NCI-H748 treated with DMSO at 0.1 percent for 48 hours (cell line): ENCODE measurements at places on chromosomes 6 and 20.

DNA sequence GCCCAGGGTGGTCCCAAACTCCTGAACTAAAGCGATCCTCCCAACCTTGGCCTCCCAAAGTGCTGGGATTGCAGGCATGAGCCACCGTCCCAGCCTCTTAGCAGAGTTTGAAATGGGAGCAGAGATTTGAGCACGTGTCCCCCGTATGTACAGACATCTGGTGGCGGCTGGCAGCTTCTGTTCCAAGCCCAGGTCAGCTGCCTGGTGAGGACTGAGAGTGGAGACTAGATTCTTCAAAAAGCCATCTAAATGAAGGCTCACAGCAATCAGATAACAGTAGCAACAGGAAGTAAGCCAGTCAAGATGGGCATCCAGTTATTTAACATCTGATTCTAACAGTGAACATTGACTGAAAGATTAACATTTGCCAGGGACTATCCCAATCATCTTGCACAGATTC is 128.1 kb upstream of the AKAP12 start:
- no peak for DNase-seq

DNA sequence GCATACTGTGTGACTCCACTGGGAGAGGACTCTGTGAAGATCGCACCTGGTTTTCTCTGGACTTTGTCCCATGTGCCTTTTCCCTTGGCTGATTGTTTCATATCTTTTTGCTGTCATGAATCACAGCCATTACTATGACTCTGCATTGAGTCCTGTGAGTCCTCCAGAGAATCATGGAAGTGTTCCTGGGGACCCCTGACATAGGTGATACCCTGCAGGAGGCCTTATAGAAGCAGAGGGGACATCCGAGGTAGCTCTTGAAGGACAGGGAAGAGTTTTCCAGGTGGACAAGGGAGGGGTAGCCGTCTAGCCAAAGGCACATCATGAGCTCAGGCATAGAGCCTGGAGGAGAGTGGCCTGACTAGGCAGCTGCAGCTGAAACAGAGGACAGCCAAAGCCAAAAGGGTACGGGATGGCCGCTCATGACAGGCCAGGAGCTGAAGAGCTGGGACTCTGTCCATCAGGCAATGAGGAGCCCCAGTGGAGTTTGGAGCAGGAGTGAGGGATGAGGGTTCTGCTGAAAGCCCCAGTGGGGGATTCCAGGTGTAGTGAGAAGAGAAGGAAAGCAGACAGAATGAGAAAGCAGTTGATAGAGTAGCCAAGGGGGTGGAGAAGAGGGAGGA is 86.6 kb upstream of the TOX2 start:
- no peak for DNase-seq

- DNase-seq: no peak
Observed at GRCh38 chr6:15511248-15512125, 151.3 kb downstream of the DTNBP1 start.

DNA sequence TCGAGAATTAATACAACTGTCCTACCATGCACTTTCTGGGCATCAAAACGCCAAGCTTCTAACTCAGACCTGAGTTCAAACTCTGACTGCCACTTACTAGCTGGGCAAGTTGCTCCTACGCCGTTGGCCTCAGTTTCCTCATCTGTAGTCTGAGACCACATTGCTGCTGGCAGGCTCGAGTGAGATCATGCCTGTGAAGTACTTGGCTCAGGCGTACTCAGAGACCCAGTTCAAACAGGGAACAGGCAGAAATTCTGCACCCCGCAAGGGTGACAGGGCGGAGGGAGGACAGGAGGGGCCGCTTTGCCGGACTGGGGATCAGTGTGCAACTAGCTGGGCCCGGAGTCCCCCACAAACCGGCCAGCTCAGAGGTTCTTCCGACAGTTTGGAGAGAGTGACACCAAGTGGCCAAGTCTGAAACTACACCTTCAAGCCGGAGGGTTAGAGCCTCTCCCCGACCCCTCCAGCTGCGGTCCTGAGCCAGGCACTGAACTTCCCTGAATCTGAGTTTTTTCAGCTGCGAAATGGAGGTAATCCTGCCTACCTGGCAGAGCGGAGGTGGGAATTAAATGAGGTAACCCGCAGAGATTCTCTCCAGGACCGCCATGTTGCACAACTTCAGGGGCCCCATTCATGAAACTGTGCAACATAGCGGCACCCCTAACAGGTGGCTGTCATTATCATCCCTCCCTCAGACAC is 46.0 kb upstream of the PTPN1 start:
- DNase-seq: no peak

GRCh38 chr20:675033-675452 is 559 bp downstream of the SCRT2 start:
- no peak for DNase-seq

GRCh38 chr6:7219310-7219709 is 93.7 kb downstream of the SSR1 start:
- DNase-seq: no peak

- DNase-seq: no peak
Observed at GRCh38 chr20:38241201-38241600, 19.3 kb downstream of the KIAA1755 start.

- no peak for DNase-seq
Observed at GRCh38 chr6:148999501-148999900, 252.7 kb downstream of the UST start.

DNA sequence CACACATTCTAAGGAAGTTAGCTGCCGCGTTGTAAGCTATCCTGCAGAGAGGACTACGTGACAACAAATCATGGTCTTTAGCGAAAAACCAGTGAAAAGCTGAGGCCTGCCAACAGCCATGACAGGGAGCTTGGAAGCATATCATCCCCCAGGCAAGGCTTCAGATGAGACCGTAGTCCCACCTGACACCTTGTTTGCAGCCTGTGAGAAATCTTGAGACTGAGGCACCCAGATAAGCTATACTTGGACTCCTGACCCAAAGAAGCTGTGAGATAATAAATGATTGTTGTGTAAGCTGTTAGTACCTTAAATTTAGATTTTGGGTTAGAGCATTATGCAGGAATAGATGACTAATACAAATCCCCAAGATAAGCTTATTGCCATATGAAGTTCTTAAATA is 45.4 kb upstream of the SENP6 start:
- DNase-seq: no peak

DNA sequence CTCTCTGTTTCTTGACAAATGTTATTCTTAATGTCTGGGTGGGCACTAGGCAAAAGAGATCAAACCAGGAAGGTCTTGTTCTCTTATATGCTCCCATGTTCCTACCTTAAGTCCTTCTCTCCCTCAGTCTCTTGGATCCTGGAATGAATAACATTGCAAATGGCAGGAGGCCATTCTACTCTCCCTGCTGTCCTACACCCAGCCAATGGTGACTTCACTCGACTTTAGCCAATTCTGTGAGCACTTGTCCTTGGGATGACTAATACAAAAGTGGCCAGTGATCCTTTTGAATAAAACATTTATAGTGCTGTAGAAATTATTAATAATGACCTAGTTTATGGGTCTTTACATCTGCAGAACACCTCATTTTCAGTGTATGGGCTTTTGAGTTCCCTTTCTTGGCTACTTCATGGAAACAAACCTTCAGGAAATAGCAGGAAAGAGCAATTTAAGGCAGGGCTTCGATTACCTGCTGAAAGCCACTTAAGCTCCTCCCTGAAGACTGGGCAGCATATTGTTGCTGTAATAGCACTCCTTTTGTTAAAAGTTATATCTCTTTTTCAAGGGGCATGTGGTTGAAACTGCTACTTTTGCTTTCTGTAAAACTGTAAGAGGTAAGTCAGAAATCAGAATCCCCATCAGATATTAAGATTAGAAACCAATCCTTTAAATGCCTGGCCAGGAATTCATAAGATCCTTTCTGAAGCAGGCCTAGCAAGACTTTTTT is 10.5 kb downstream of the OTOR start:
- DNase-seq: no peak

DNA sequence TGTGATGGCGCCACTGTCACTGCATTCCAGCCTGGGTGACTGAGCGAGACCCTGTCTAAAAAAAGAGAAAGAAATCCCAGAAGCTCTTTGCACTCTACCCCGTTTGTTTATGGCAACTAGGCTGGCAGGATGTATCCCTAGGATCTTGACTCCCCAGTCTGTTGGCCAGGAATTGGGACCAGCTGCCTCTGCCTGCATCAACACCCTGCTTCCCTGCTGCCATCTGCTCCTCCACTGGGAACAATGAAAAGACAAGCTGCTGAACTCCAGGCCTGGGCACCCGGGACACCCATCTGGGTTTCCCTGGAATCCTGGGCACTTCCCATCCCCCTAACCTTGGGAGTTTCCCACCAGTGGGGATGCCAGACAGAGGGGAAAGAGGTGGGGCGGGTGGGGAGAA is 64.9 kb downstream of the CPNE5 start:
- no peak for DNase-seq

GRCh38 chr6:168052291-168052891 is 26.6 kb downstream of the FRMD1 start:
- no peak for DNase-seq

- DNase-seq: no peak
Observed at GRCh38 chr6:24775520-24776058, 852 bp downstream of the GMNN start.

GRCh38 chr6:37668251-37668650 is 29.4 kb downstream of the MDGA1 start:
- no peak for DNase-seq

- no peak for DNase-seq
Observed at GRCh38 chr6:43077333-43077809, 1.3 kb downstream of the PTK7 start.

DNA sequence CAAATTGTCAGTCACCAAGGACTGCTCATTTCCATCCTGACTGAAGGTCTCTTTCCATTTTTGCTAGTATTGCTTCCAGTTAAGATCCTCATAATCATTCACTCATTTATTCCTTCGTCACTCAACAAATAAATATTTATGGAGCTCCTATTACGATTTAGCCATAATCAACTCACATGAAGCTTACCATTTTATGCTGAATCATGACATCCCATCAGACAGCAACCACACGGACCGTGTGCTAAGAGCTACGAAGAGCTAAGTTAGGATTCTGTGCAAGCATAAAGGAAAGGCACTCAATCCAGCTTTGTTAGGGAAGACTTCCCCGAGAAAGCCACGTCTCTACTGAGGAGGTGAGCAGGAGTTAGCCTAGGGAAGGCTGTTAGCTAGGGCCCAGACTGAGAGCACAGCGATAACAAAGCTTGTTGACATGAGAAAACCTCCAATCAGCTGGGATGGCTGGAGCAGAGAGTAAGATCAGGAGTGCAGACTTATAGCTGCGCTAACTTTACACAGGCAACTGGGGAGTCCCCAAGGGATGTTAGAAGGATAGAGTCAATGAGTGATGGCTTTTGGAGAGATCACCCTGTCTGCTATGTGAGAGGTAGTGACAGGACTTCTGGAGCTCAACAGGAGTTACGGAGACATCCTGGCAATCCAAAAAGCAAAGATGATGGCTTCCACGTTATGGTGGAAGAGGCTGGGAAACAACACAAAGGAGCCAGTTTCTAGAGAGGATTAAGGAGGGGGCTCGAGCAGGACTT is 2.6 kb upstream of the GID8 start:
- DNase-seq: no peak

DNA sequence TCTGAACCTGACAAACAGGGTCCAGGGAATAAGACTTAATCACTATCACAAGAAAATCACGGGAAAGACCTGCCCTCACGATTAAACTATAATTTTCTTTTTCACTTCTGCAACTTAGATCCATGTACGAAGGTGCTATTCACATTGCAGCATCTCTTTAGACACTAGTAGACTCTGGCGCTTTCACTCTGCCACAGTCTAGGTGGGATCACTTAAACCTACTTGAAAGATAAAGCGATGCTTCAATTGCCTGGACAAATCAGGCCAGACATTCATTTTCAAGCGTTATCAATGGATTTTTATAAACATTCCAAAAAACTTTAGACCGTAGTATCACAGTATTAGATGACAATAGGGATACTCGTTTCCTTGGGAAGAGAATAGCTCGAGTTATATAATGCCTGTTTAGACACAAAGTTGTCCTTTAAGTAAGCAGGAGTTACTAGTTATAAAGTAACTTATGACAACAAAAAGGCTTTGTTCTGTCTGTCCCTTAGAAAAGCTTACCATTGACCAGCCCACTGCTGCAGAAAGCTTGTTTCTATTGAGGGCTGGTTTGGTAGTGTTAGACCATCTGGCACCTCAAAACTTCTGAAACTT is 367.3 kb downstream of the UTRN start:
- no peak for DNase-seq

- peak; percentile 71 for DNase-seq
Observed at GRCh38 chr6:108560463-108561308, at the start of gene FOXO3. Gene FOXO3 (plus strand): TSS chr6:108560917. CDS start chr6:108561209, 292 bp downstream.

GRCh38 chr6:21935561-21936028 is 342.0 kb downstream of the SOX4 start:
- no peak for DNase-seq

- DNase-seq: no peak
Observed at GRCh38 chr20:9422321-9423057, 91.9 kb upstream of the LAMP5 start.

- no peak for DNase-seq
Observed at GRCh38 chr6:115891111-115891669, 169.5 kb downstream of the FRK start.

DNA sequence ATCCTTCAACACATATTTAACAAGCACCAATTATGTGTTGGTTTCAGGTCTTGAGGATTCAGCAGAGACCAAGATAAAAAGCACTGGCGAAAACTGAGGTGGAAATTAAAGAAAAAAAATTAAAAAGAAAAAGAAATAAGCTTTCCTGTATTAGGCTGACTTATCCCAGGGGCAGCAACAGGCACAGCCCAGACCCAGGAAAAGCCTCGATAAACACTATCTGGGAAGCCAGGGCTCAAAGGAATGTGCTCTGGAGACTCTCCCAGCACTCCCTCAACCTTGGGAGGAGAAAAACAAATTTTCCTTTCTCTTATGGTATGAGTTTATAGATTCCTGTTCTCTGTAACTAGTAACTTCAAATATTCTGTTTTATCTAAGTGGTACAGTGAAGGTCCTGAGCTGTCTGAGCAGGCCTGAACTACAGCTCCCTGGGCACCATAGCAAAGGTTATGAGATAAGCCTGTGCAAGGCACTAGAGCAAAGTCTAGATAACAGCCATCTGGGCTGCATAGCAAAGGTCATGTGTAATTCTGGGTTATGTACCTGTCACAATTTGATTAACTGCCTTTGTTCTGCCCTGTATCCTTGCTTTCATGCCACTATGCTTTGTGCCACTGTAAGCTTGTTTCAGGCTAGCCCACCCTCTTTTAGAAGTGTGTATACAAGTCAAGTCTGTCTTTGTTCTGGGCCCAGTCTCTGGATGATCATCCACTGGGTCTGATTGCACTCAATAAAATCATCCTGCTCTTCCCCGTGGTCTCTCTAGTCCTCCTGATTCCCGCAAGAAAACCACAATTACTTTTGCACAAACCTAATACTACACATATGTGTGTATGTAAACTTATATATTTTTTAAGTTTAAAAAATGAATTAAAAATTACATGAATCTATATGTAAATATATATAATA is 54.0 kb downstream of the IL22RA2 start:
- DNase-seq: no peak

GRCh38 chr20:63333241-63333836 is 27.8 kb downstream of the CHRNA4 start:
- no peak for DNase-seq

- DNase-seq: no peak
Observed at GRCh38 chr20:20797521-20798310, 85.3 kb upstream of the RALGAPA2 start.

- no peak for DNase-seq
Observed at GRCh38 chr6:11058406-11058805, 14.3 kb upstream of the ELOVL2 start.

- DNase-seq: no peak
Observed at GRCh38 chr6:112691289-112691688, 344.2 kb downstream of the RFPL4B start.
